ENCODE measurements at places on chromosomes 2 and 18. TPM values are rescaled to one million over a fixed set of nuclear protein-coding genes. Genes with fewer than 3 reads are reported as not detected.
A peak's percentile ranks its signal among the peaks of the same experiment; 100 is the strongest.

- no peak for DNase-seq
Observed at GRCh38 chr18:42258301-42258965, 303.4 kb downstream of the PIK3C3 start.

GRCh38 chr2:241033994-241034393 is 35.6 kb downstream of the SNED1 start:
- no peak for DNase-seq

GRCh38 chr2:60413069-60413813 is 140.2 kb downstream of the BCL11A start:
- DNase-seq: no peak

DNA sequence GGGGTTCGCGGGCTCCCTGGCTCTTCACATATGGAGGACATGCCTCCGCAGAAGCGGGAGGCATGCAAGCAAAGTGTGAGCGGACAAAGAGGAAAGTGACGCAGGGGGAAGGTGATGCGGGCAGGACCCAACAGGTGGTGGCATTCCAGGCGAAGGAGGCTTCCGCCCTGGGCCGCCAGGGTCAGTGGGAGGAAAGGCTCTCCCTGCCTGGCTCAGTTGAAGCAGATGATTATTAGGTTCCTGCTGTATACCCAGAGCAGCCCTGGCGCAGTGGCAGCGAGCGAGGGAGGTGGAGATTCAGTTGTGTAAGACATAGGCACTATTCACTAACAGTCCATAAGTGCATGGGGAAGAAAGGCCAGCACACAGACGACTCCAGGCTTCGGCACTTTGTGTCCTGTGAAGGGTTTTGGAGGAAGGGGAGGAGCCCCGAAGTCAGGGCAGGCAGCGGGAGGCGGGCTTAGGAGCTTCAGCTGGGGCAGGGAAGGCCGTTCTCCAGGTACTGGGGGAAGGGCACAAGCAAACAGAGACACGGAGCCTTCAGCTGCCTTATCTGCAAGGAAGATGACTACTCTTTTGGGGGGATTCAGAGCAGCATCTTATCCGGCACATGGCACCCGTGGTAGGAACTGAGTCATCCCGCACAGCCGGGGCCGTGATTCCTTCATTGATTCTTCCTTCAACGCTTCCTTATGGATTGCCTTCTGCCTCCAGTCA is 89.8 kb downstream of the TGOLN2 start:
- DNase-seq: no peak

DNA sequence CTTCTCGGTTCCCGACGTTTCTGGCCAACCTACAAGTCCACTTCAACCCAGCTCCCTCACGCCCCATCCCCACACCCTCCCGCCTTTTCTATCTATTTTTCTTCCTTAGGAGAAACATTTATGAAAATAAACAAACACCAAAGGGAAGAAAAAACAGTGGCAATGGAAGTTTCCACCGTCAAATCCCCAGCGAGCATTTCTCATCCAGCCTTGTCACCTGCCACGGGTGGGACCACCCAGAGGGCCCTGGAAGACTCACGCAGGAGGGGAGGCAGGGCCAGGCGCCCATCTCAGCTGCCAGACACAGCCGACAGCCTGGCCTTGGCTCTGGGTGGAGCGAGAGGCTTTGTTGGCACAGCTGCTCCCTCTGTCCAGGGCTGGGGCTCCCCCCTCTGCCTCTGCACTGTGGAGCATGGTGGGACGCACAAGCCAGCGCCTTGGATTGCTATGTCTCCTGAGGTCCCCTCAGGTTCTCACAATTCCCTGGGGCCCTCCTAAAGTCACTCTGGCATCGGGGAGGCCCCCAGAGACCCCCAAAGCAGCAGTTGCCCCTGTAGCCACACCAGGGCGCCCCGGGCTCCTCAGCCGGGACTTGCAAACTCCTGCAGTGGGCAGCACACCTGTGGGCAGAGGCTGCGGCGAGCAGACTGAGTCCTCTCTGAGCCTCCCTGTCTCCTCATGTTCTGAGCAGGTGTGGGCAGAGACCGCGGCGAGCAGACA is 395.7 kb upstream of the SALL3 start:
- no peak for DNase-seq

GRCh38 chr2:65228263-65228750 is 676 bp downstream of the ACTR2 start:
- DNase-seq: no peak

- no peak for DNase-seq
Observed at GRCh38 chr2:25339211-25339674, 2.5 kb downstream of the DNMT3A start.

DNA sequence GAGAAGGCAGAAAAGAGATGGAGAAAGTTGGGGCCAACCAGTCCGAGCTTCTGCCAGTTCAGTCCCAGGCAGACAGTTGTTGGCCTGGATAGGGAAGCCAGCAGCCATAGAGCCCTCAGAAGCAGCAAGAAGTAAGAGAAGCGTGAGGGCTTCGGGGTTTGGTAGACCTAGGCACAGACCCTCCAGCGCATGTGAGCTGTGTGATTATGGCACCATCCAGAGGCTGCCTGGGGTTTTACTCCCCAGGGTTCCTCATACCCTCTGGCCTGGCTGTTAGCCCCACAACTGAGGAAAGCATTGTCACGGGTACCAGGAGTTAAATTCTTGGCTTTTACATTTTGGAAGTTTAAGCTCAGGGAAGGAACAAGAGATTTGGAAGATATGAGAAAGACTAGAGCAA is 93.7 kb upstream of the RAB6C start:
- no peak for DNase-seq

DNA sequence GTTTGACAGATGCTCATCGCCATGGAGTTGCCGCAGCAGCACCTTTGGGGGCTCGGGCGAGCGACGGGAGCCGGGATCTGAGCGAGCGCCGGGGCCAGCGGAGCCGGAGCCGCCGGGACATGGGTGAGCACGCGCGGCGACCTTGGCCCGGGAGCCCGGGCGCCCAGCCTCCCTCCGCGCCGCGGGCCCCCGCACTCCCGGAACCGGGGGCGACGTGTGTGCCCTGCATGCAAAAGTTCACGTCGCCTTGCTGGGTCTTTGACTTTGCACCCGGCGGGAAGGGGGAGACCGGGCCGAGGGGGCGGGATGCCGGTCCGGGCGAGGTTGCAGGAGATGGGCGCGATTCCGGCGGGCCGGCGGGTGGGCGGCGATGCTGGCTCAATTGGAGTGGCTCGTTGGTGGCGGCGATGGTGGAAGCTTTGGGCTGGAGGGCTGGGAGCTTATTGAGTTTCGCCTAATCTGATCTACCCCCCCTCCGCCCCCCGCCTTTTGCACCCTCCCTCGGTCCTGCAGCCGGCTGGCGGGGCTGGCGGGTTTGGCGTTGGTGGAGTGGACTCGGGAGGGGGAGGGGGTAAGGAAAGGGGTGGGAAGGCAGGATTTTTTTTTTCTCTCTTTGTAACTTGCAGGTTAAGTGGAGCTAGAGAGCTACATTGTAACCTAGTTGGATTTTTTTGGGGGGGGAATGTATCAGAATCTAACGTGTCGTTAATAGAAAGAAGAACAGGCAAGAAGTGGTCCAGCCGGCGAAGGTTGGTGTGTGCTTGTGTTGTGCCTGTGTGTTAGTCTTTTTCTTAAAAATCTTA is at the start of gene SETBP1:
Gene SETBP1, plus strand, starts transcription at position 616 of the 803 bp plus-strand sequence. CDS start 20,459 bp downstream, outside the sequence.
- peak; percentile 46 for DNase-seq

DNA sequence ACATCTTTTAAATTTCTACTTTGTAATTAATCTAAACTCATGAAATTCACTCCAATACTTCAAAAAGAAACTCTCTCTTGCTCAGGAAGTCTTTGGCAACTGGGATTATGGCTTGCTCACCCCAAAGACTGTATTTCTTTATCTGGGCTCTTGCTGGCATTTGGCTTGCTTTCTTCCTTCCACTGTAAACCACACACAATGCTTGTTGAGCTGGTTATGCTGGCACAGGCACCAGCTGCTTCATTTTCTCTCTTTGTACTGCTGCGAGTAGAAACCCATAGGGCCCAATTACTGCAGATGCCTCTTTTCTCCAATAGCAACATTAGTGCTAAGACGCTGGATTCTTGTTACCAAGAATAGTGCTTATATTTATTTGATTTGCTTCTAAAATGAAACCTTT is 51.4 kb downstream of the SLC38A11 start:
- no peak for DNase-seq

- no peak for DNase-seq
Observed at GRCh38 chr2:226902041-226902966, 66.5 kb downstream of the RHBDD1 start.

DNA sequence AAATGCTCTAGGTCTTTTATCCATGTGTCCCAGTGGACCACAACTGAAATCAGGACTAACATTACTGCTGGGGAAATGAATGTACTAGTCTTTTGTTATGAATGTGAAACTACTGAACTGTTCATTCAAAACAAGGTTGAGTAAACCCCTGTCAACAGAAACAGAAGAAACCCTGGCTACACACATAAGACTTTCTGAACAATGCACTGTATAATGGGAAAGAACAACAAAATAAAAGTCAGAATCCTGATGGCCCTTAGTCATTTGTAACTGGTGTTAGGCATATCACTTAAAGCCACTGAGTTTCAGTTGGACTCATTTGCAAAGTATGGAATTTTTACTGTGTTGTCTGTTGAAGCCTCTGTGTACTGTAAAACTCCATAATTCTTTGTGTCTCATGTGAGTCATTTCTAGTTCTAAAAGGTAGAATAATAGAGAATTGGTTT is 77.0 kb upstream of the UBXN4 start:
- no peak for DNase-seq

The PHLPP1 gene
- 22.6 TPM for total RNA-seq

The IL36RN gene
- not detected for total RNA-seq

The PUS10 gene
- total RNA-seq: 8.3 TPM

The C2orf80 gene
- 28.7 TPM for total RNA-seq

The BOLL gene
- not detected for total RNA-seq
